ENCODE measurements at places on chromosomes 6 and 20.

DNA sequence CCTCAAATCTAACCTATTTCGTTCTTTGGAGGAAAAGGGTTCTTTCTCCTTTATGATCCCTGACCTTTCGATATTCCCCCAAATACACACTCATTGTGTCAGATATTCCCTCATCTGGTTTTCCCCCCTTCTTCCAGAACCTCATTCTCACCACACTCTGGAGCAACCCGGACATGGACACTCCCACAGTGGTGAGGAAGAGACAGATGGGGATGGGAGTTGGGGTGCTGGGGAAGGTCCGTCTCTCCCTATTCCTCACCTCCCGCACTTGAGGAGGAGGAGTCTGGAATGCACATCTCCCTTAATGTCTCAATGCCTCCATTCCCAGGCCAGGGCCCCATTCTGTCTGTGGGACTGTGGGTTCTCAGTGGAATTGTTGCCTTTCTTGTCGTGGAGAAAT, 1.3 kb downstream of the SLC39A7 start:
- DNase-seq: no peak

DNA sequence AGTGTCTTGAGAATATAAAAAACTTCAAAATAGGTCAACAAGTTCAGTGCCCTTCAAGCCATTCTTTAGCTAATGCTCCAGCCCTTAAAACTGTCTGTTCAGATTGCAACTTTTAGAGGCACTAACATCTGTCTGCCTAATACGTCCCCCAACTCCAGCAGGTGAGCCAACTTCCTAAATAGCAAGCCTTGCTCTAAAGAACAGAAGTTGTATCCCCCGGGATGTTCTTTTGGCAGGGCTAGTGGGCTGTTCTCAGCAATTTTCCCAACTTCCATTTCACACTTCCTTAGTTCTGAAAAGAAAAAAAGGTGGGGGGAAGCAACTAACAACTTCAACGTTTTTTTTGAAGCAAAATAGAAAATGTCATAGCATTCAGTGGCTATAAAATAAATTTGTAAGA, 290.0 kb upstream of the PTCHD4 start:
- DNase-seq: no peak

DNA sequence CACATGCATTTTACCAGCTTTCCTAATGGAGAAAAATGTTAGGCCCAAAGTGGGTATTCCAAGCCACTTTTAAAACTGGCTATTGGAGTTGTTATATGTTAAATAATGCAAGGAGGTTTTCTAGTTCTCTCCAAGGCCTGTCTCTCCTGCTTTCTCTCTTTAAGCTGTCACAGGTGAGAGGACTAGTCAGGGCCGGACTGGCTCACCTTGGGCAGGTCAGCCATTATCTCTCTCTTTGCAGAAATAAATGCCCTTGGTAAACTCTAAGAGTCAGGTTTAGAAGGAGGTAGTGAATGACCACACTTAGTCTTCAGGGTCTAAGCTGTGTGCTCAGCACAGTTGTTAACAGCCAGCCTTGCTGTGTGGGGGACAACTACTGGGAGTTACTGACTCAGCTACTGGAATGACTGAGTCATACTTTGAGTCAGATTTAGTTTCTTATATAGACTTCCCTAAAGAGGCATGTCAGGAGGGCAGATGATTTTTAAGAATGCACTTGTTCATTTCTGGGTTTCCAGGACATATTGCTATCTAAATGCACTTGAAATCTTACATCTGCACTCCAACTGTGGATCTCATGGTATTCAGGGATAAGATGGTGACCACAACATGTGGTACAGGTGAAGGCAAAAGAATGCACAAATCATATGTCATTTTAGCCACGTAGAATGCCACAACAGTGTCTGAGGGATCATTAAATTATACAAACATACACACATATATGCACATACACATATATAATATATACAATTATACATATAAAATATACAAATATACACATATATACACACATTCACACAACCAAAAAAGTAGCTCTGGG, 719.4 kb downstream of the EPM2A start:
- peak; percentile 40 for DNase-seq

GRCh38 chr20:16541226-16541625, 32.0 kb downstream of the KIF16B start:
- DNase-seq: no peak

GRCh38 chr6:57822896-57823358, 505.5 kb downstream of the PRIM2 start:
- no peak for DNase-seq

DNA sequence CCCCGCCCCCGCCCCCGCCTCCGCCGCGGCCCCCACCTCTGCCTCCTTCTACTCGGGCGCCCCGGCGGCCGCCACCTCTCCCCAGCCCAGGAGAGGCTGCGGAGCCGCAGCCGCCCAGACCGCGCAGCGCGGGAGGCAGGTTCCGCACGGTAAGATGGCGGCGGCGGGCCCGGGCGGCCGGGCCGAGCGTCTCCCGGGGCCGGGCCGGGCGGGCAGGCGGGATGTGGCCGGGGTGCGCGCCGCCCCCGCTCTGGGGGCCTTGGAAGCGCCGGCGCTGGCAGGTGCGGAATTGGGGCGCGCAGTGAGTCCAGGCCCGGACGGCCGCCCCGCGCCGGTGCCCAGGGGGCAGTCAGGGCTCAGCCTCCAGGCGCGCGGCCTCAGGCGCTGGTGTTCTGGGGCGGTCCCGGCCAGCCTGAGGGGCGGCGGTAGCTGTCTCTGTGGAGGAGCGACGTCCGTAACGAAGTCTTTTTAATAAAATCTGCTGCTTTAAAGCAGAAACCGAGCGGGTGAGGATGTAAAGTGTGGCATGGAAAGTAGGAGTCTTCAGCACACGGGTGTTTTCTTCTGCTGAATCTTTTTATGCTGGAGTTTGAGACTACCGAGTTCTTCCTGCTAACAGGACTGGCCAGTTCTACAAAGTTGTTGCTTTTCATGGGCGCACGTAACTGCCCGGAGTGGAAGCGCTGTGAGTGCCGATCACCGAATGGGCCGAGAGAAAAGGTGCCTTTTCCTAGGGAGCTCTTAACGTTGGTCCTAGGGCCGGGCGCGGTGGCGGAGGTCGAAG, at the start of gene GID8:
GID8 (plus strand) TSS at position 43 of the 784 bp plus-strand sequence. CDS start 3,356 bp downstream, outside the sequence.
- DNase-seq: peak; percentile 35

- DNase-seq: no peak
These were observed 199.4 kb downstream of the SYNDIG1 start for GRCh38 chr20:24668791-24669190.

GRCh38 chr6:106167096-106167814, 81.1 kb downstream of the PRDM1 start:
- DNase-seq: no peak

DNA sequence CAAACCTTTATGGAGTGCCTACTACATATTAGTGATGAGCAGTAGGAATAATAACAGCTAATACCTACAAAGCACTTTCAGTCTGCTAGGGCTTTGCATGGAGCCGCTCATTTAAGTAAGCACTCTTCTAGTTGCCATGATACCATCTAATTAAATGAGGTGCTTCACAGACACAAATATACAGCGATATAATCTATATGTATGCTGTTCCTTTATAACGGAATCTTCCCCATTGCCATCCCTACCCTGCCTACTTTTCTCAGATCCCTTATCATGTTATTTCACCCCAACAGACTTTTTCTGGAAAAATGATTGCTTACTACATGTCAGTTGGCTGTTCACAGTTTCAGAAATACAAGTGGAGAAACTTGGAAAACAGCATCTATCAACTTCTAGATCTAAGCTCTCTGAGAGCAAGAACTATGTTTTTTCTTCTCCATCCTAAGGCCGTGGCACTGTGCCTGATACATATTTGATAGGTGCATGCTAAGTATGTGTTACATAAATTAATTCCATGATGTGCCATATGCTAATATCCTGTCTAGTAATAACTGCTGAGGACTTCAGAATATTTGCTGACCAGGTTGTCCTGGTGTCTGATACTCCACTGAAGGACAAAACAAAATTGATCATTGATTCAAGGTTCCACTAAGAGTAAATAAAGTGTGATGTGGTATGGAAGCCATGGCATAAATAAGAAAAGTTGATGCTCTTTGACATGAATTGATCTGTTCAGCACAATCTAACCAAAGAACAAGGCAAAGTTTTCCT, 124.6 kb downstream of the GMPR start:
- DNase-seq: no peak

DNA sequence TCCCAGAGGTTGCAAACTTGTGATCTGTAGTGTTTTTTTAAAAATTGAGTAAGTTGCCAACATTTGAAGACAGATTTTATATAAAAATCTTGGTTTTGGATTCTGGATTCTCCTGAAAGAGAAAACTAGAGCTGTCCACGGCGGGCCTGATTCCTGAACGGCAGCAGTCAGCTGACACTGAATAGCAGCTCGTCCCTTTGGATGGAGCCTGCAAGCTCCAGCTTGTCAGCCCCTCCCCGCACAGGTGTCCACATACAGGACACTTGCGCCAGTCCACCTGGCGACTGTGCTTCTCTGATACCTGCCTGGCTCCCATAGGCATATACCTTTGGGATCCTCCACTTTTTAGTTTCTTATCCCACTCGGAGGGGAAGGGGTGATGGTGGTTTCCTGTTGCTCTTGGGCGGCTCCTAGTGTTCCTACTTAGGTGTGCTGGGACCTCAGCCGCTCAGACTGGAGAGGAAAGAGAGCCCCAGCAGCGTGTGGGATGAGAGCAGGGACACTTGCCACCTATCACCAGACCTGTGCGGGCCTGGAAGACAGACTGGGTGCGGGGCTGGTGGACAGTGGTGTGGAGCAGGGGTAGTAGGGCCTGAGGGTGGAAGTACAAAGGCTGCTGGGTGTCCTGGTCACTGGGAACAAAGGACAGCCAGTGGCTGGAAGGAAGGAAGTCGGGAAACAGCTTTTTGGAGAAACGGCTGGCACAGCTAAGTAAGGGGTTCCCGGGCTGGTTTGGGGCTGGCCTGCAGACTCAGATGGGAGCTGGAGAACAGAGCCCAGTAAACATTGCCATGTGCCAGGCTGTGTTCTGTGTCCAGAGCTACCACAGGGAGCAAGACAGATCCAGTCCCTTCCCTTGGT, 18.3 kb downstream of the GHRH start:
- no peak for DNase-seq

GRCh38 chr6:140711019-140711613, 1336.7 kb upstream of the CITED2 start:
- DNase-seq: no peak

DNA sequence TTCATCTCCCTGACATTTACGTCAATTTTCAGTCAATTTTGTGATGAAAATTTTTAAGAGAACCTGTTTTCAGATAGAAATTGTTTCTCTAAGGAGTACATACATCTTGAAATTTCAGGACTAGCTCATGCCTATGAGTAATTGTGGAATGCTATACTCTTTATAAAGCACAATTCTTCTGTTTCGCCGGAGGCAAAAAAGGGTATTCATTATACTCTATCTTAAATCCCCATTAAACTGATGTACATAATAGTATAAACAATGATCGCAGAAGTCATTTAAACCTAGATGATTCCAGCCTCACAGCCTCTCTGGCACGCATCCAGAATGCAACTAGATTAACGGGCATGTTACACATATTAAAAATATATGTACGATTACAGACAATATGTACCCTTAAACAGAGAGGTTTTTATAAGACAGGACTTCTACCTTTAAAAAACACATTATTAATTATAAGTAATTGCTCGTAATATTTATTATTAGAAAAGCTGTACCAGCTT, 62.6 kb downstream of the NRSN1 start:
- DNase-seq: no peak

- DNase-seq: no peak
These were observed 107.2 kb downstream of the AGPAT4 start for GRCh38 chr6:161166677-161167076.

- DNase-seq: no peak
These were observed 880.9 kb downstream of the PRIM2 start for GRCh38 chr6:58198301-58198700.

GRCh38 chr20:38209054-38209675, 44.1 kb upstream of the TGM2 start:
- DNase-seq: no peak

DNA sequence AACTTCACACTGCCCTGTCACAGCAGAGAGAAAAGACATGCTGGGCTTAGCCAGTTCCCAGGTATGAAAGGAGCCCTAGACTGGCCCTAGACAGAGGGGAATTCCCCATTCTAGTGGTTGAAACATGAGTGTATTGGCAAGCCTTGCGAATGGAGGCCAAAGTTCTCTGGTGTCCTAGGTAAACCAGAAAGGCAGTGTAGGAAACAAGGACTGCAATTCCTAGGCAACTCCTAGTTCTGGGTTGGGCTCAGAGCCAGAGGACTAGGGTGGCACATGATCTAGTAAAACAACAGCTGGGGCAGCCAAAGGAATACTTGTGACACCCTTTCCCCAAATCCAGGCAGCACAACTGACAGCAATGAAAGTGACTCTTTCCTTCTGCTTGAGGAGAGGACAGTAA, 265.0 kb upstream of the EPHA7 start:
- no peak for DNase-seq

GRCh38 chr6:73766040-73766439, 70.0 kb downstream of the CD109 start:
- no peak for DNase-seq

DNA sequence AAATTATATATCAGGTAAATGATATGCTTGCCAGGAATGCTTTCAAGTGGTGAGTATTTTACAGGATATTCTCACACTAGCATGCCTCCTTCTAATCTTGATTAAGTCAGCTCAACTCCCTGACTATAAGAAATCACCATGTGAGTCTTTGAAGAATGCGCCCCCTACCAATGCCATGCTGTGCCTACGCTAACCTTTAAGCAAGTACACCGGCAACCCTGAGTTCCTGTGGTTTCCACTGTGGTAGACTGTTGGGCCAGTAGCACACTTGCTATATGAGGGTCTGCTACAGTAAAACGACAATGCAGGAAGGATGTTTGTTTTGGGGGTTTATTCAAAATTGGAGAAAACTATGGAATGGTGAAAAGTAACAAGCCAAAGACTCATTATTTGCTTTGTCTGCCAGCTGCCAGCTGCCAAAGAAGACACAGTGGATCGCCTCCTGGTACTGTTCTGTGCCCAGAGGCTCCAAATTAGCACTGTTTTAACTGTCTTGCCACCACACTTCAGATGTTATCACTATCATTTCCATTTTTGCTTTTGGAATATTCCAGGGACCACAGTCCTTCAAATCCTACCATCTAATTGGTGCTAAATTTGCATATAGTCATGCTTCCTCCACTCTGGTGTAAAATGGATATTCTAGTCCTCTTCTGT, 333.5 kb downstream of the RNGTT start:
- DNase-seq: no peak

All from stimulated activated CD4-positive, alpha-beta T cell treated with anti-CD3 and anti-CD28 coated beads, Interleukin-1b, Interleukin-23, amount 100 ng/mL, for 48 hours (primary cell).